Kasumi-1 (cell line): ENCODE measurements at places on chromosomes 3 and 15.

GRCh38 chr15:28123408-28124023 is 24.4 kb upstream of the OCA2 start:
- peak; percentile 17 for DNase-seq

- DNase-seq: no peak
Observed at GRCh38 chr3:98095882-98096281, 8.9 kb downstream of the OR5AC2 start.

DNA sequence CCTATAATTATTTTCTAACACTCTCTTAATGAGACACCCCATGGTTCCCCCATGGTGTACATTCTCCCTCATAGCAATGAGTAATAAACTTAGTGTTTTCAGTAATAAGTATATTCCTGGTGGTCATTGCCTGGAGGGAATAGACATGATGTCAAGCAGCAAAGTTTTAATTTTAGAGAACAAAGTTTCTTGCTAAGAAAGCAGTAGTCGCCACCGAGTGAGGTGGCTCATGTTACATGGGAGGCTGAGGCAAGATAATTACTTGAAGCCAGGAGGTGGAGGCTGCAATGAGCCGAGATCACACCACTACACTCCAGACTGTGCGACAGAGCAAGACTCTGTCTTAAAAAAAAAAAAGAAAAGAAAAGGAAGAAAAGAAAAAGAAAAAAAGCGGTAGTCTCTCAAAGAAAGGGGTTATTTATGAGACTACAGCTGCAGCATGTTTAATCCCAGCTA is 2.4 kb upstream of the ELP6 start:
- DNase-seq: no peak

DNA sequence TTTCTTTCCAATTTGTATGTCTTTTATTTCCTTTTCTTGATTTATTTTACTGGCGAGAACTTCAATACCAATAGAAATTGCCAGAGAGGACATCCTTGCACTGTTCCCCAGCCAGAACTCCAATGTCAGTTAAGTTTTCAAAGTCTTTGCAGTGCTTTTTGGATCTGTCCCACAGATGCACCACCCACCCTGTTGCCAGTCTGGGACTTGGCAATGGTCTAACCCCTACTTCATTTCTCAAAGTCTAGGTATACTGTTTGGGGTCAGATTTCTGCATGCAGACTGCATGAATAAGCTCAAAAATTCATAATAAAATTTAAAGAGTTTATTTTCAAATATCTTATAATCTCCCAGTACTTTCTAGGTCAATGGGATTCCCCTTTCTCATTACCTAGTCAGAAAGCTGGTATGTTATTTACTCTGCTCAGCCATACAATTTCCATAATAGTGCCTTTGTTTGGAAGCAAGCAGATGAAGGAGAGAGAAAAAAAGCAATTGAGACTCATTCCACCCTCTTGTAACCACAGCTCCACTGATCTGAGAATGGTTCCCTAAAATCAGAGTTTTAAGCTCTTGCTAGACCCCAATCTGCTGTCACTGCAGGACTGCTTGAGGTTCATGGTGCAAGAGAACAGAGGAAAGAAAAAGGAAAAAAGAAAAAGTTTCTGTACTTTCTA is 125.9 kb upstream of the PLXND1 start:
- DNase-seq: no peak

- peak; percentile 63 for DNase-seq
Observed at GRCh38 chr3:152524198-152525140, 255.7 kb downstream of the MBNL1 start.
